ENCODE measurements at places on chromosomes 2 and 18.
A peak's percentile ranks its signal among the peaks of the same experiment; 100 is the strongest.

DNA sequence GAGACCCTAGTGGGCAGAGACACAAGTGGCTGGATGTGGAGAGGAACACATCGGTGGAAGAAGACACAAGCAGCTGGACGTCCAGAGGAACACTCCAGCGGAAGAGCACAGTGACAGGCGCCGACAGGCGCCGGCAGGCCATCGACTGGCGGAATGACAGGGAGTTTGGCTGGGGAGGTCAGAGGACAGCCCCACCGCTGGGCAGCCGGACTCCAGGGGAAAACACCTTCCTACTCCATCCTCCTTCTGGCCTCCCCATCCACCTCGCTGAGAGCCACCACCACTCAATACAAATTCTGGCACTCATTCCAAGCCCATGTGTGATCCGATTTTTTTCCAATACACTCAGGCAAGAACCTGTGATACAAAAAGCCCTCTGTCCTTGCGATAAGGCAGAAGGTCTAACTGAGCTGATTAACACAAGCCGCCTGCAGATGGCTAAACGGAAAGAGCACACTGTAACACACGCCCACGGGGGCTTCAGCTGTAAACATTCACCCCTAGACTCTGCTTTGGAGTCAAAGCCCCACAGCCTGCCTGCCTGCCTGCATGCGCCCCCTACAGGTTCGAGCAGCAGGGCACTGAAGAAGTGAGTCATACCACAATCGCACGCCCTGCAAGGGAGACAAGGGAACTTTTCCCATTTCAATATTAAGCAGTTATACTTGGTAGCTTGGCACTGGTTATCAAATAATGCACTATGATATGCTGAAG, 50.2 kb upstream of the LRP1B start:
- DNase-seq: no peak

DNA sequence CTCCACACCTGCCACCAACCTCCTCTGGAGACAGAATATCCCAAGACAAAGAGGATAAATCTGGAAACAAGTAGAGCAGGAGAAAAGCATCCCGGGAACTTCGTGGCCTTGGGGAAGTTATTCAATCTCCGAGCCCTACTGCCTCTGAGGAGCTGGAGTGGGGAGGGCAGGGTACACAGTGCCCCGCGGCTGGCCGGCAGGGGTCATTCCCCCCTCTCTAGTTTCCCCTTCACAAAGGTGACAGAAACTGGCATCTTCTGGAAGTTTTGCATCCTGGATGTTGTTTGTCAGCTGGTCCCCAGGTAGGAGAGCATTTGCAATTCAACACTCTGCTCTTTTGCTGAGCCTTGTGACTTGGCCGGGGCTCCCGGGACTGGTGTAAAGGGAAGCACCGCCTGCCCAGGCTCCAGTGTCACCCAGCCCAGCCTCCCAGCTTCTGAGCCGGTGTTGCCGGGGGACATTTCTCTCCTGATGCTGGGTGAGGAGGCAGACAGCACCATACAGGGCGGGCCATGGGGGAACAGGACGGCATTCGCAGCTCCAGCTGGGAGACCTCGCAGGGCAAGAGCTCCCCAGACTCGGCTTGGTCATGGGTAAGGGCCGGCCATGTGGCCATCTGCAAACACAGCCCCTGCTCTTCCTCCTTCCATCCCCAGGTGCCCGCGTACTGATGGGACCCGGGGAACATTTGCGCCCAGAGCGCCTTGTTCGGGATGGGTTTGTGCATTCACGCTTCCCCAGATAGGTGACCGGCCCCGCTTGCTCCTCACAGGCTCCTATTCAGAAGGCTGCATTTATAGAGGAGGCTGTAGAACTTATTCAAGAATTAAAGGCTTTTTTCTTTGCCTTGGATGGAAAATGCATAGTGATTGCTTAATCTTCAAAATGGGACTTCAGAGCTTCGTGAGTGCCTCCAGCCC, 7.4 kb upstream of the NTSR2 start:
- DNase-seq: no peak

DNA sequence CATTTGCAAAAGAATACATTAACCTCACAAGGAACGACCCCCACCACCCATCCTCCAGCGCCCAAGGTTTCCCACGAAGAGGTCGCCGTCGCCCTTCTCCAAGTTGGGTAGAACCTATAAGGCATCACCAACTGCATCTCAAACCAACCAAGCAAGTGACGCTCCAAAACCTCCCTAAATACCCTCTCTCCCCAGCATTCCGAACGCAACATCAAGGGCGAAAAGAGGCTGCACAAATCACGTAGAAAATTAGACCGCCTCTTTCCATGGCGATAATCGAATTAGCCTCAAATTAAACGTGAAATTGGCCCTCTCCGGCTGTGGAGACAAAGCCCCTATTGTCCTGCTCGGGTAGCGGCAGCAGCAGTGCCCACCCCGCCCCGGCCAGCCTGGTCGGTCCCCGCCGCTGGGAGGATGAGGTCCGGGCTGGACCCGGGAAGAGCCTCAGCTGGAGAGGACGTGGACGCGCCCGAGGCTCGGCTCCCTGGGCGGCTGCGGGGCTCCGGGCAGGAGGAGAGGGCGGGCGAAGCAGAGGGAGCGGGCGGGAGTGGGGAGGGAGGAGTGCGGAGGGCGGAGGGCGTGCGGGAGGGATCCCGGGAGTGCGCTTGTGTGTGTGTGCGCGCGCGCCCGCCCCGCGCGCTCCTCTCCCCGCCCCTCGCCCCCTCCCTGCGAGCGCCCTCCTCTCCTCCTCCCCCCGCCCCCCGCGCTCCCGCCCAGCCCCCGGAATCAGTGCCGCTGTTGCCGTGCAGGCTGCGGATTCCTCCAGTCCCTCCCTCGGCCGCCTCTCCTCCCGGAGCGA, at the start of gene SPTBN1:
Gene SPTBN1 (plus strand): TSS at position 765 of the 799 bp plus-strand sequence. CDS start 70,092 bp downstream, outside the sequence.
- peak; percentile 44 for DNase-seq

DNA sequence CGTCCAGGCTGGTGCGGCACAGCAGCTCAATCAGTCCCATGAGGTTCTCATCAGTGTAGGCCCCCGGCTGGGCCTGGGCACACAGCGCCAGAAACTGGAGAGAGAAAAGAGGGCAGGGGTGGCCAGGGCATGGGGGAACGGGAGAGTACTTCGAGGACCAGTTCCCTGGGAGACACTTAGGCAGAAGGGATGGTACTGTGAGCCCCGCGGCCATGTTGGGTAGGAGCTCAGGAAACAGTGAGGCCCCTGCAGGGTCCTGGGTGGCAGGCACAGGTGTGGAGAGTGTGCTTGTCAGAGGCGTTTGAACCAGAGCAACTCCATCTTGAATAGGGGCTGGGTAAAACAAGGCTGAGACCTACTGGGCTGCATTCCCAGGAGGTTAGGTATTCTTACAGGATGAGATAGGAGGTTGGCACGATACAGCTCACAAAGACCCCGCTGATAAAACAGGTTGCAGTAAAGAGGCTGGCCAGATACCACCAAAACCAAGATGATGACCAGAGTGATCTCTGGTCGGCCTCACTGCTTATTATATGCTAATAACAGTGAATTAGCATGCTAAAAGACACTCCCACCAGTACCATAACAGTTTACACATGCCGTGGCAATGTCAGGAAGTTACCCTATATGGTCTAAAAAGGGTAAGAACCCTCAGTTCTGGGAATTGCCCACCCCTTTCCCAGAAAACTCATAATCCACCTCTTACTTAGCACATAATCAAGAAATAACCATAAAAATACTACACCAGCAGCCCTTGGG, 51.9 kb upstream of the SEMA4C start:
- no peak for DNase-seq

DNA sequence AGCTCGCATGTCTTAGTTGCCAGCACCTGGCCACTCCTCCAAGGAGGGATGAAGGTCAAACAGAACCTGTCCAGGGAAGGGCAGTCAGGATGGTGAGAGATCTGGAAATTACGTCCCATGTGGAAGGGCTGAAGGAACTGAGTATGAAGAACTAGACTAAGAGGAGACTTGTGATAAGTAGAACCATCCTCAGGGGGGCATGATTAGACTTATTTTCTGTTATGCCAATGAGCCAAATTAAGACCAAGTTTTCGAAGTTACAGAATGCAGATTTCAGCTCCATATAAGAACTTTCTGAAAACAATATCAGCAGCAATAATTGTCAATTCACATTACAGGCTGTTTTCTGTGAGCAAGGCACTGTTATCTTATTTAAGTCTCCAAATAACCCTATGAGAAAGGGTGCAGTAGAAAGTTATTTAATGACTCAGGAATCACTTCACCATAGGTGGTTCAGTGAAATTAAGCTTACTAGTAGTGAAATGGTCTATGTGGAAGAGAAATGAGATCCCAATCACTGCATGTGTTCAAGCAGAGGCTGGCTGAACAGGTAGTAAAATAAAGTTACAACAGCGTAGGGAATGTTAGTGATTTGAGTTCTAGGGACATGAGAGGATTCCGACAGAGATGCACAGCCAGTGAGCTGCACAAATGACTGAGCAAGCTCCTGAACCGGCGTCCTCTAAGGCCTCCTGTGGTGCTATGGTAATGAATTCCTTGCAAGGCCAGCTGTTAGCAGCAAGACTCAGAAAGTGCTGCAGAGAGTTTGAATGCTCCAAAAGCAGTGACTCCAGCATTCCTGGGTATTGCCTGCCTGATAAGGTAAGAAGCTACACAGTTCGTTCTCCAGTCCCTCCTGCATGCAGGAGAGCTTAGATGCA, 4.5 kb upstream of the DYM start:
- DNase-seq: no peak

- no peak for DNase-seq
Observed at GRCh38 chr18:58394046-58394445, 234.8 kb downstream of the ALPK2 start.

GRCh38 chr2:217418544-217418943, 558.7 kb upstream of the TNP1 start:
- DNase-seq: no peak

GRCh38 chr18:56136105-56136504, 502.3 kb downstream of the TXNL1 start:
- DNase-seq: no peak

- DNase-seq: no peak
Observed at GRCh38 chr18:48057018-48057417, 126.6 kb upstream of the SMAD2 start.

DNA sequence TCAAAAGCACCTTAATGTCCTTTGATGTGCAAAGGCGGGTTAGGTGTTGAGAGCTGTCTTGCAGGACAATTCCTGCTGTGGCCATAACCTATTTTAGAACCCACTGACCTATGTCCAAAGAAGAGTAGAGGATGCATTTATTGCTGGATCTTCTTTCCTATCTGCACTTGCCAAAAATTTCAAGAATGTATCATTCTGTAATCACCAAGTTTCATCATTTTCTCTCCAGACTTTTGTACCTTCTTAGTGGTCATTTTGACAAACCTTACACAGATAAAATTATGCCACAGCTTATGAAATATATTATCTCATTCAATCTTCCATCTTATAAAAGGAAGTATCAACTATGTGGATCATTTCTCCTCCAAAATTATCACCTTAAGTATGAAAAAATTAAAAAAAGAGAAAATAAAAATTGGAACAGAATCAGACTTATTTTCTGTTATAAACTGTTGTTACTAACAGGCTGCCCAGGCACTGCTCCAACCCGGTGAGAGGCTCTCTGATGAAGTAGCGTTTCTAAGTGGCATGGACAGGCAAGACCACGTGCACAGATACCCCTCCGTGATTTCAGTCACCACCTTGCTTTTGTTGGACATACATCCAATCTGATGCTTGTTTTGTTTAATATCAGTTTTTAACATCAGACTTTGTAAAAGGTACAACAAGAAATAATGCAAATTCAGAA, 559.9 kb upstream of the ID2 start:
- DNase-seq: no peak

DNA sequence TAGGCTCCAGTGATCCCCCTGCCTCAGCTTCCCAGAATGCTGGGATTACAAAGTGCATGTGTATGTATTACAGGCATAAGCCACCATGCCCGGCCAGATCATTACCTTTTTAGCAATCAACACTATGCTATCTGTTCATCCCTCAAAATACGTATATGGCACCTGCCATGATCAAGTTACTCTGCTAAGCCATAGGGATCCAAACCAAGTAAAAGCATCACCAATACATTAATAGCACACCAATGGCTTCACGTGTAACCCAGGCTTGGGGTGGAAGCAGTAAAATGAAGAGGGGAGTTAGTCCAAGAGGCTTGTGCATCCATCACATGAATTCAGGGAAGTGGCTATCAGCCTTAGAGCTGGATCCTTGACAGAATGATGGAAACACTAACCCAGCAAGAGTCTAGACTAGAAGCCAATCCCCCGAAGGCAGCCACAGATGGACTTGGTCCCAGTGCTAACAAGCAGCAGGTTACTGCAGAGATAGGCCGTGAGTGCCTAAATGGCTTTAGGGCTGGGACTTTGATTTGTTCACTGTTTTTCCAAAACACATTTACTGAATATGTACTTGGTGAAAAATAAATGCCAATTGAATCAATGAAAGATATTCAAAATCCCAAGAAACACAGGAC, 11.3 kb downstream of the HDLBP start:
- DNase-seq: no peak

GRCh38 chr2:128601298-128602037, 282.8 kb upstream of the HS6ST1 start:
- no peak for DNase-seq

- DNase-seq: no peak
Observed at GRCh38 chr2:44929735-44930273, 11.7 kb upstream of the SIX3 start.

- no peak for DNase-seq
Observed at GRCh38 chr2:237513693-237514092, 26.6 kb downstream of the MLPH start.

DNA sequence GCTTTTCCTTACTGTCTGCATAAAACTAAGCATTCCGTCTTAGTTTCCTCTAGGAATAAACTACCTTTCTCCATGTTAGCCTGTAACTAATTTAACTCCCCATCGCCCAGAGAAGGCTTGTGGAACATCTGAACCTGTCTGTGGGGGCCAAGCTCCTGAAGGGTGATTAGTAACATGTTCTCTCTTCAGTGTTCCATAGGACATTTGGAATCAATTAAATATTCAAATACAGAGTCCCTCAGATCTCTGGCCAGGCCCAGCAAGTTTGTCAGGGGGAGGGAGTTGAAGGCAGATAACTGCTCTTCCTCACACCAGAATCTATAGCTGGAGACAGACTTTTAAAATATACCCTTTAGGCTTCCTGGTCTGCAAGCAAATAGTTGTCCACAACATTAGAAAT, 8.8 kb downstream of the RDH14 start:
- DNase-seq: no peak

DNA sequence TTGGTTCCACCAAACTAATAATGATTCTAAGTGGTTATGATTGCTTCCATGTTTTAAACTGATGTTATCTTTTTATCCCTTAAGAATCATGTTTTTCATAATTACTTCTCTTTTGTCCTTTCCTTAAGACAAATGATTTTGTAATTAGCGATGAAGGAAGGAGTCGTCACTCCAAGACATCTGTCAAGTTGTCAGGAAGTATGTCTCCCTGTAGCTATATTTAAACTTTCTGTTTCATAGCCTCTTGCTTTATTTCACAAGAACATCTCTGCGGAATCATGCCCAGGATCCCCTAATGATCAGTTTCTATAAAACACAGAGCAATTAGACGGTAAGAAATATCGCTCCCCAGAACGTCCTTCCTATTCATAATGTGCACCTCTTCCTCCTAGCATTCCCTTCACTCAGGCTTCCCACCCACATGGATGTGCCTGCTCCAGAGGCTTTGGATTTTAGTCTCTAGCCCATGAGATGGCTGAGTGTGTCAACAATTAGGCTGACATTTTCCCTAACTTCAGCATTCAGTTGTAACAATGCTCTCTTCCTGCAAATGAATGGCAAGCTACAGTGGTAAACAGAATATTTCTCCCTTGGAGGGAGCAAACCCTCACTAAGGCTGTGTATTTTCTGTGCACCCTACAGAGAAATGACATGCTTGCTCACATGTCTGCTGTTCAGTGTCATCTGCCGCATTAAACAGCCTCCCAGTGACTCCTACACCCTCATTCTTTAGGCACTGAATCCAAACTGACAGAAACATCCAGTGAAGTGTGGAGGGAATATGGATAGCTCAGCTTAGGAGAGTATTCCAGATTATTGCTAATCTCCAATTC, 879.6 kb upstream of the CELF4 start:
- DNase-seq: no peak

Measured in germinal center (tissue), 1 donor.